ENCODE measurements at places on chromosomes 12 and 14.

GRCh38 chr12:121120323-121120722 lies 12.4 kb upstream of the P2RX7 start:
- DNase-seq, result no peak

GRCh38 chr12:55227643-55228042 lies 6.8 kb downstream of the OR10A7 start:
- DNase-seq, result no peak

DNA sequence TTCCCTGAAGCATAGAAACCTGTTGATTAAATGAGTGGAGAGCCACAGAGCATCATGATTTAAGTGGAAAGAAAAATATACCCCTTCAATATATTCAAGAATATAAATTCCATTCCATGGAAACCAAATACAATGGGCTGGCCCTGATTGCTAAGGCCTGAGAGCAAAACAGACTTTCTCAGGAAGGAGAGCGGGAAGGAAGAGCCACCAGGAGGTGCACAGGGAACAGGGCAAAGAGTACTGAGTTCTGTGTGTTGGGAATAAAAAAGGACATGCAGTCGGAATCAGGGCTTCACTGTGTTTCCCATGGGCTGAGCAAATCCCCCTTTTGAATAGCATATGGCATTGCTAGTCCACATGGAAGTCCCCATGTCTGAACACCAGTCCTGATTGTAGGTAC lies 69.7 kb upstream of the PLEKHG3 start:
- no peak for DNase-seq

- no peak for DNase-seq
Measured at GRCh38 chr12:118015944-118016343, 559 bp upstream of the RFC5 start.

DNA sequence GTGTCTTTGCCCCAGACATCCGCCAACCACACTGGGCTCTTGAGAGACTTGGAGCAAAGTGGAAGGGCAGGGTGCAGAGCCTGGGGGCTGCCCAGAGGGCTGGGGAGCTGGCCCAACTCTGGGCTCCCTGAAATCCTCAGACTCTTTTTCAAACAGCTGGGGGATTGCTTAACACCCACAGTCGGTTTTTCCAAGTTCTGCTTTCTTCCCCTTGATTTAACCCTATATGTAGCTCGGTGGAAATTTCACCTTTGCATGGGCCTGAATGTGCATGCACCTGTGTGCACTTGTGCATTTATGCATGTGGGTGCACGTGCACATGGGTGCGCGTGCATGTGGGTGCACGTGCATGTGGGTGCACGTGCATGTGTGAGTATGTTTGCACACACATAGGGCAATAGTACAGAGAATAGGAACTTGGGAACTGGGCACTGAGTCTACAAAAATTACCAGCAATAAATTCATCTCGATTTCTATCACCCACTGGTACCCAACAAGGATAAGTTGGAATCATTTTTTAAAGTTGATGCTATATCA lies 52.3 kb upstream of the RFLNA start:
- no peak for DNase-seq

- DNase-seq, result no peak
Measured at GRCh38 chr12:128245121-128245520, 21.8 kb upstream of the TMEM132C start.

- DNase-seq, result no peak
Measured at GRCh38 chr12:109762673-109763191, 49.1 kb downstream of the FAM222A start.

DNA sequence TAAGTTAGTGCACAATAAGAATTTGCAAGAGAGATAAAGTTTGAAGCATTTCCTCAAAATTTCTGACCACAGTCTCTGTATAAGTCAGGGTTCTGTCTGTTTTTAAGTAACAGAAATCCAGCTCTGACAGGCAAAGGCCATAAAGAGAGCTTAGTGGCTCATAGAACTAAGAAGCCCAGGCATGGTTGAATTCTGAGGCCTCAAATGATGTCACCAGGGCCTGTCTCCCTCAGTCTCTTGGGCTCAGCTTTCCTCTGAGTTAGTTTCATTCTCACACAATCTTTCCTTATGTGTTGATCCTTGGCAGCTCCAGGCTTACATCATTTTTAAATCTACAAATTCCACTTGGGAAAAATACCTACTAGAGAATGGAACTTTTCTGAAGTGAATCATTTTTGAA lies 173.4 kb upstream of the ATP2B1 start:
- no peak for DNase-seq

DNA sequence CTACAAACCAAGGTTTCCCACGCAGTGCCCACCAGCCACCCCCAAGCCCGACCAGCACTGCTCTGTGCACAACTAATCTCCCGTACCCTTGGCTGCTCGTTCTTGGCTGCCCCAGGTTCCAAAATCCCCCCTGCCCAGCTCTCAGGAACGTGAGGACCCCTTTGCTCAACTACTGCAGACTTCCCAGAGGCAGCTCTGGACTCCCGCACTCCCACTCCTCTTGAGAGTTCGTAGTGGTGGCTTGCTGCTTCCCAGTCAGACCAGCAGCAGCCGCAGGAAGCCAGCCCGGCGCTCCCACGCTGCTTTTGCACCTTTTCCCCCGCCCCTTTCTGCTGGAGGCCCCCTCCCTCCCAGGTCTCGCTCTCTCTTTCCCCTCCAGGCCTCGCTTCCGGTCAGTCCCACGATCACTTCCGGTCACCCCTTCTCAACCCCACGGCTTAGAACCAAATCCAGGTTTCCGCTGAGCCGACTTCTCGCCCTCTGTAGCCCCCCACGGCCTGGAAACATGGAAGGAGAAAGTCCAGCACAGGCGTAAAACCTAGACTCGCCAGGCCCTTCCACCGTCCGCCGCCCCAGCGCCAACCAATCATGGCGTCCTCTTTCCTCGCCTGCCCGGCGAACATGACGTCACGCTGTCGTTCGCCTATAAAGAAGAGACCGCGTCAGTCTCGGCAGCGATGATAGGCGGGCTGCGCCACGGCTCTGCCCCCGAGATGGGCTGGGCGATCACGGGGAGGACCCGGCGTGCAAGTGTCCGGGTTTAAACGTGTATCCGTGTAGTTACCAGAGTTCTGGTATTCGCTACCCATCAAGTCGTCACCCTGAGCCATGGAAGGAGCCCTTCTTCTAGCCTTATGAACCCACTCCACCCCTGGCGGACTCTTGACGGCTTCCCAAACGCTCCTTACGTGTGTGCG lies at the start of gene TFCP2:
Gene TFCP2 (minus strand): TSS at position 621 of the 917 bp plus-strand sequence. CDS start 713 bp downstream, outside the sequence.
- DNase-seq, result peak; percentile 75

DNA sequence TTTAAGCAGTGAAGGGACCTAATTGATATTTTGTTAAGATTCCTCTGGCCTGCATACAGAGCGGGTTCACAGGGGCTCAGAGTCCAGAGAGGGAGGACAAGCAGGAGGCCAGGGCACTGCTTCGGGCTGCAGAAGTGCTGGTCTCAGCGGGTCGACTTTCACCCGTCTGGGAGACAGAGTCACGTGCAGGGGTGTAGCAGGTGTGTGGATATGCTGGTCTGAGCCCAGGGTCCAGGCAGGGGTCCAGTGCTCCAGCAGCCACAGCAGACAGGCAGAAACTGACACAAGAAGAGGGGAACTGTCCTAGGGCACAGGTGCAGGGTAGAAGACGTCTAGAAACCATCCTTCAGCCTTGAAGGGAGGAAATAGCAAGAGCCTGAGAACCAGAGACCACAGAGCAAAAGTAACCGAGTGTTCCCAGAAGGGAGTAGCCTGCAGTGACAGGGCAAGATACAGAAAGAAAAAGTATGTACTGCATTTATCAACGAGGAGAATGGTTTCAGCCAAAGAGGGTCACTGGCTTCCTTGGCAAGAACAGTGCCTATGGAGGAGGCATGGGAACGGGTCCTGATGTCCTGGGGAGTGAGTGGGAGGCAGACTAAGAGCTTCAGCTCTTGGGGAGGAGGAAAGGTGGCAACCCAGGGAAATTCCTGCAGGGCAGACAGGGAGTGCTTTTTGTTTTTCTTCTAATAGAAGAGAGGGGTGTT lies 28.7 kb downstream of the FBXO21 start:
- DNase-seq, result no peak

DNA sequence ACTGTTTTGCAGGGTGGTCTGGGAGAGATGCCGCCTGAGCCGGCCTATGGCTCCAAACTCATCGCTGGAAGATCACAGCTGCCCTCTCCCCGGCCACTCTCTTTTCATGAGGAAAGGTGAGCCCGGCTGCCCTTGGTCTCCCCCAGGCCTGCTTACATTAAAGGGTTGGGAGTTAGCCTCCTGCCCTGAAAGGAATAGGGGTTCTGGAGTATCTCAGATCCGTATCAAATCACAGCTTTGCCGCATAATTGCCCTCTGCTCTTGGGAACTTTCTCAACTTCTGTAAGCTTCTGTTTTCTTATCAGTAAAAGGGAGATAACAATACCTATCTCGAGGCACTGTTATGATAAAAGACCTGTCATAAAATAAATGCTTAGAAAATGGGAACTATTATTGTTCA lies 17.6 kb downstream of the PHLDA1 start:
- DNase-seq, result no peak

DNA sequence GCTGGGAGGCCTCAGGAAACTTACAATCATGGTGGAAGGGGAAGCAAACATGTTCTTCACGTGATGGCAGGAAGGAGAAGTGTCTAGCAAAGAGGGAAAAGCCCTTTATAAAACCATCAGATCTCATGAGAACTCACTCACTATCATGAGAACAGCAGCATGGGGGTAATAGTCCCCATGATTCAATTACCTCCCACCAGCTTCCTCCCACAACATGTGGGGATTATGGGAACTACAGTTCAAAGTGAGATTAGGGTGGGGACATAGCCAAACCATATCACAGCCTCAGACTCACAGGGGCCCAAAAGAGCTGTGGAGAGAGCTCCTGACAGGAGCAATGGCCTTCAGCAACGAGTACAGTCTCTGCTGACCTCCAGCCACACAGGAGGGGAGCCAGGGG lies 151.4 kb downstream of the GXYLT1 start:
- DNase-seq, result no peak

DNA sequence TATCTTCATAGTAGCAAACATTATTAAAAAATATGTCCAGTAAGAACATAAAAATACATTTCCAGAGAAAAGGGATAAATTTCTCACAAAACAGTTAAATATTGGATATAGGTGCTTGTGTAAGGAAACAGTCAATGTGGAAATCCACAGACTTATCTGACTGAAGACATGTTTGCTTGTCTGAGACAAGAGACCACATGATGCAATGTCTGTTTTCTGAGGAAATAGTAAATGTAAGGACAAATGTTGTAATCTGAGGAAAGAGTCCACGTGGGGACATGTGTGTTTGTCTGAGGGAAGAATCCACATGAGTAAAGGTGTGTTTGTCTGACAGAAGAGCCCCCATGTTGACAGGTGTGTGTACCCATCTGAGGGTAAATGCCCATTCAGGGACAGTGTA lies 1093.2 kb downstream of the TMEM121 start:
- no peak for DNase-seq

- DNase-seq, result no peak
Measured at GRCh38 chr14:92965281-92965680, 42.3 kb downstream of the CHGA start.

DNA sequence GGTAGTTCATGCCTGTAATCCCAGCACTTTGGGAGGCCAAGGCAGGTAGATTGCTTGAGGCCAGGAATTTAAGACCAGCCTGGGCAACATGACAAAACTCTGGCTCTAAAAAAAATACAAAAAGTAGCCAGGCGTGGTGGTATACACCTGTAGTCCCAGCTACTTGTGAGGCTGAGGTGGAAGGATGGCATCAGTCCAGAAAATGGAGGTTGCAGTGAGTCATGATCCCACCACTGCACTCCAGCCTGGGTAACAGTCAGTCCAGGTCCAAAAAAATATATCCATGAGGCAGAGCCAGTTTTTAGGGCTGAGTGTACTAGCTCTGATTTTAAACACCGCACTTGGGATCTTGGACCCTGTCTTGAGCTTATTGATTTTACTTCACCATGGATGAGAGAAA lies 30.6 kb upstream of the FICD start:
- DNase-seq, result no peak

DNA sequence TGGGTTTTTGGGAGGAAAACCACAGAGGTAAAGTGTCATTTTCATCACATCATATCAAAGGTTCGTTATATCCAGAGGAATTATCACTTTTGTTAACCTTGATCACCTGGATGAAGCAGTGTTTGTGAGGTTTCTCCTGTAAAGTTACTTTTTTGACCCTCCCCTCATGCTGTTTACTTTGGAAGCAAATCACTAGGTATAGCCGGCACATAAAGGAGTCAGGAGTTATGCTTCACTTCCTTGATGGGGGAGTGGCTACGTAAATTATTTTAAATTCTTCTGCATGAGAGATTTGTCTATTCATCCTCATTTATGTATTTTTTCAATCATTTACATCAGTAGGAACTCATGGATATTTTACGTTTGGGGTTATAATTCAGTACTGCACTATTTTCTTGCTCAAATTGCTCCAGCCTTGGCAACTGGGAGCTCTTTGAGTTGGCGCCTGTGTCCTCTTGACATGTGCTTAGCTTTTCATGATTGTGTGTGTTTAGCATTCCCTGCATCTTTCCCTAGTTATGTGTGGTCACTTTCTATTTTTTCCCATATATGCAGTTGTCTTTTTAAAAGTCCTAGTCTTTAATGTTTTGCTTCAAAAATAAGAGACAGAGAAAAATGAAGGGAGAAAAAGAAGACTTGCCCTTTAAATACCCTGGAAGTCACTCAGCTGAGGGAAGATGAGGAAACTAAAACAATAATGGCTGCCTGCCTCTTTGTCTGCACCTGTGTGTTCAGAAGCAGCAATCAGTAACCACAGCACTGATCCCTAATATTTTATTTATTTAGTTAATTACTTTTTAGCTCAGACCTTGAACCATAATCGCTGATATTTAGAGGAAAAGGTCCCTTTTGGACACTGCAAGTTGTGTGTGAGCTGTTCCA lies 62.1 kb downstream of the ZNF641 start:
- no peak for DNase-seq

- DNase-seq, result no peak
Measured at GRCh38 chr12:49365542-49365941, 1.7 kb upstream of the SPATS2 start.

- DNase-seq, result no peak
Measured at GRCh38 chr12:109459247-109459646, 17.9 kb downstream of the KCTD10 start.

DNA sequence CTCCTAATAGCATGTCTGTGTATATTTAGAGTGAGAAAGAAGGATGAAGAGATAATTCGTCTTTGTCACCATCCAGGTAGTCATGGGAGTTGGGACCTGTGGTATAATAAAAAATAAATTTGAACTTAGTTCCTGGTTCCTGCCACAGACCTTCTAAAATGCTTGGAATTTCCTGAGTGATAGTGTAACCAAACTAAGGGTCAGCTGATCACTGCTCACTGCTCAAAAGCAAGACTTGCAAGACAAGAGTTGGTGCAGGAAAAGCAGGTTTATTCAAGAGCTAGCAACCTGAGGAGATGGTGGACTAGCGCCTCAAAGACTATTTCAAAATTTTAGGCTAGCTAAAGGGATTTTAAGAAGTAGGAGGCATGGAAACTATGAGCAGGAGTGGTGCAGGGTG lies 19.1 kb downstream of the ANG start:
- DNase-seq, result no peak

DNA sequence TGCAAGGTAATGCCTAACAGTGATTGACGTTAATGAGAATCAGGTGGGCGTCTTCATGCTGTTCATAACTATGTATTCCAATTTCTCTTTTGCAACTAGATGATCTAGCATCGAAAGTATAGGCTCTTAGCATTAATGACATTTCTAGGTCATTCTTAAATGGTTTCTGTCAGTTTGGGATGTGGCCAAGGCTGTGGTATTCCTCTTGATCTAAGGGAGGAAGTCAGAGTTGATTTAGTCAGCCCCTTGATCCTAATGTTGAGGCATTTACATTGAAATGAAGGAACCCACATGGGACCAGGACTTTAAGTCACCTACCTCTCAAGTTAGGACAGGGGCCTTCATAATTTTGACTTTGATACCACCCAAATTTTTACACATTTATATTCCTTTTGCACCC lies 448.1 kb downstream of the NPAS3 start:
- no peak for DNase-seq
